ENCODE measurements at places on chromosomes 13 and 19.

DNA sequence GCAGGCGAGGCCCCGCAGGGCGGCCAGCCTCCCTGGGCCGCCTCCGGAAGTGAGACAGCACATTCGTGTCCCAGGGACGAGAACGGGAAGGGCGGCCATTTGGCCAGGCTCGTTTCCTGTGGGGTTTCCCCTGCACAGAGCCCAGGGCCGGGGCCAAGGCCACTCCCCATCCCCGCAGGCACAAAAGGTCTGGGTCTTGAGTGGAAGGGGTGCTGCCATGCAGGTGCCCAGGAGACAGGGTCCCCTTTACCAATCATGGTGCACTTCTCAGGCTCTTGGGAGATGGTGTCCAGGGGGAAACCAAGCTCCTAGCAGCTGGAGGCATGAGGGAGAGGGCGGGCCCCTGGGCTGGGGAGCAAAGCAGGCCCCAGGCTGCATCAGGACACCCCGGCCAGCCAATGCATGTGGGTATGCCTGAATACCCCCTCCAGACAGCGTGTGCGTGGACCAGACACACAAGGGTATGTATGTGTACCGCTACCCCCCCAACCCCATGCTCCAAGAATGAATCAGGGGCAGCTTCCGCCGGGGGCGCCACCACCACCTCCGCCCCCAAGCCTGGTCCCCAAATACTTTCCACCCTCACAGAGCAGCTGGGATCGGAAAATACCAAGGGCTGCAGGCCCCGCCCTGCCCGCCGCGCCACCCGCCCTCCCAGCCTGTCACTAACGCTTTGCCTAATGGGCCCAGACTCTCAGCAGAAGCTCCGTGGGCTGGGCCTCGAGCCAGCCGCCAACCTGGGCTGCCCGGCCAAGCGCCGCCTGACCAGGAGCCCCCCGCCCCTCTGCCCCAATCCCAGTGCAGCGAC is 37.6 kb upstream of the NANOS3 start:
- peak; percentile 90 for DNase-seq

- peak; percentile 58 for DNase-seq
These were observed 227.1 kb downstream of the GGACT start for GRCh38 chr13:100361504-100361903.

DNA sequence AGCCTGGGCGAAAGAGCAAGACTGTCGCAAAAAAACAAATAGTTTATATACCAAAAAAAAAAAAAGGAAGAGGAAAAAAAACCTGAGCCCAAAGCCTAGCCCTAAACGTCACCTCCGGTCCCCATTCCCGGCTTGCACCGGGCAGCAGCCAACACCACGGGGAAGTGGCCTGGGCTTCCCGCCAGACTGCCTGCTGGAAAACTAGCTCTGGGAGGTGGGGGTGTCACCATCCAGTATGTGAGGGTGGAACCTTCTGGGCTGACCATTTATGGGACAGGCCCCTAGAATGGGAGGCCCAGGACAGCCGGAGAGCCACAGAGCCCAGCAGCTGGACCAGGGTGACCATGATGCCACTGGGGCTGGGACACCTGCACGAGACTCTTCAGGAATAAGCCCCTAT is 37.3 kb downstream of the IL12RB1 start:
- peak; percentile 14 for DNase-seq

DNA sequence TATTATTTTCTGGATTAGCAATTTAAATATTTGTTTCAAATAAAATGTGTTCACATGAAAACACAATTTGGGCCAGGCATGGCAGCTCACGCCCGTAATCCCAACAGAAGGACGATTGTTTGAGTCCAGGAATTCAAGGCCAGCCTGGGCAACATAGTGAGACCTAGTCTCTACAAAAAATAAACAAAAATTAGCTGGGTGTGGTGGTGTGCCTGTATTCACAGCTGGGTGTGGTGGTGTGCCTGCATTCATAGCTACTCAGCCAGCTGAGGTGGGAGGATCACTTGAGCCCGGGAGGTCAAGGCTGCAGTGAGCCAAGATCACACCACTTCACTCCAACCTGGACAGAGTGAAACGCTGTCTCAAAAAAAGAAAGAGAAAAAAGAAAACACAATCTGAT is 46.4 kb downstream of the KPNA3 start:
- no peak for DNase-seq

DNA sequence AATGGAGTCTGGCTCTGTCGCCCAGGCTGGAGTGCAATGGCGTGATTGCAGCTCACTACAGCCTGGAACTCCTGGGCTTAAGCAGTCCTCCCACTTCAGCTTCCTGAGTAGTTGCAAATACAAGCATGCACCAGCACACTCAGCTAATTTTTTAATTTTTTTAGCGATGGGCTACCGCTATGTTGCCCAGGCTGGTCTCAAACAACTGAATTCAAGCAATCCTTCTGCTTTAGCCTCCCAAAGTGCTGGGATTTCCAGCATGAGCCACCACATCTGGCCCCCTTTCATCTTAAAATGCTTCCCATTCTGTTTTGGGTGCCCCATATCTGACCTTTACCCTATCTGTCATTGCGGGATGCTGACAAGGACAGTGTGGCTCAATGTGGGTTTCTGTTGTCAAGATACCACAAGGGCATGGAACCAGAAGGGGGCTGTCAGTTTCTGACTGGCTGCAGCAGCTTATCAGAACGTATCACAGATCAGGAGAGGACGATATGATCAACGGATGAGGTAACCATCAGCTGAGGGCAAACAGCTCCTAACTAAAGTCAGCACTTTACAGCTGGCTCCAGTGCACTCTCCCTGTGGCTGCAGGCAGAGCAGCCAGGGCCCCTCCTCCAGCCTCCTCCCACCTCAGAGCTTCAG is 32.4 kb downstream of the GPR42 start:
- DNase-seq = no peak

GRCh38 chr13:112709825-112710783 is 20.3 kb downstream of the ATP11A start:
- DNase-seq = no peak

DNA sequence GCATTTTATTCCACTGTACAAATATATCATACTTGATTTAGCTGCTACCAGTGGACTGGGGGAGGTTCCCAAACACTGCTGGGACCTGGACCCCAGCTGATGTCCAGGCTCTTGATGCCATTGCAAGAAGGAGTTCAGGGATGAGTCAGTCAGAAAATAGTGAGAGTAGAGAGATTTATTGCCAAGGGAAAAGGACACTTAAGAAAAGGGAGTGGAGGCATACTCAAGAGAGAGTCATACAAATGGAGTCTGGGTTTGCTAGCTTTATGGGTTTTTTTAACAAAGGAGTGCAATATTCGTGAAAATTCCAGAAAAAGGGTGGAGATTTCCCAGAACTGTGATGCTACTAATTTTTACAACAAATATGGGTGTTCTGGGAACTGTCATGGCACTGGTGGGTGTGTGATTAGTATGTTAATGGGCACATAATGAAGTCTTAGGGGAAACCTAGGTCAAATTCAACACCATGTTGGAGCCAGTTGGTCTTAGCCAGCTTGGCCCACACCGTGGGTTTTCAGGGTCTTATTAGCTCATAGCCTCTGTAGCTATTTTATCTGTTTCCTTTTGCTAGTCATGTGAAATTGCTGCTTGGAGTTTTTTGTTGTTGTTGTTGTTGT is 36.2 kb downstream of the GPC6 start:
- DNase-seq = peak; percentile 85

- DNase-seq = peak; percentile 86
These were observed 161.4 kb downstream of the EFNB2 start for GRCh38 chr13:106373989-106374572.

DNA sequence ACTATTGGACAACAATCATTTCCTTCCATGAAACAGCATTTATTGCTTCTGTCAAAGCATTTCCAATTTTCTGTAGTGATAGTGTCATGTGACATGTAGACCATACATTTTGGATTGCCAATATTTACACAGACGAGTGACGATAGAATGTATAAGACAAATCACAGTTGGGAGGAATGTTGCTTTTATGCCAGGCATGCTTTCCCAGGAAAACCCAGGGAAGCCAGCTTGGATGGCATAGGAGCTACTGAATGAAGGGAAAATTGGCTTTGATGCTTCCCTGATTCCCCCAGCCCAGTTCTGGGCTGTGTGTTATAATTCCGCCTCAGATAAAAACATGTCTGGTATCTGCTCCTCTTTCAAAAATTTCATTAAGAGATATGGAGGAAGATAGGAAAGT is 22.5 kb downstream of the SCEL start:
- no peak for DNase-seq

DNA sequence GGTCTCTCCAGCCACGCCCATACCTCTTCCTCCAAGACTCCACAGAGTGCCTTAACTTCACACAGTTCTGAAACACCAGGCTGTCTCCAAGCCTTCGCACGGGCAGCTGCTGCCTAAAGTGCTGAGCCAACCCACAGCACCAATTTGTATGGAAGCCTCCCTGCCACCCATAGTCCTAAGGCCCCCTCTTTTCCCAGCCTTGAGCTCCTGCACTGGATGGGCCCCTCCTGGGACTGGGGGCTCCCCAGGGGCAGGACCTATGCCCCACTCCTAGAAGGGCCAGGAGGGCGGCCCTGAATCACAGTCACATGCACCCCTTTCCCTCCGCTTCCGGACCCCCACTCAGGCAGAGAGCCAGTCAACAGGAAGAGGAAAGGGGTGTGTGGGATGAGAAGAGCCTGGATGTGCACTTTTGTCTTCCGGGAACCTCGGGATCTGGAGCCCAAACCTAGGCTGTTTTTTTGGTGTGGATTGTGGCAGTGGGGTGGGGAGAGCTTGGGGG is 5.1 kb upstream of the FCER2 start:
- DNase-seq = no peak

DNA sequence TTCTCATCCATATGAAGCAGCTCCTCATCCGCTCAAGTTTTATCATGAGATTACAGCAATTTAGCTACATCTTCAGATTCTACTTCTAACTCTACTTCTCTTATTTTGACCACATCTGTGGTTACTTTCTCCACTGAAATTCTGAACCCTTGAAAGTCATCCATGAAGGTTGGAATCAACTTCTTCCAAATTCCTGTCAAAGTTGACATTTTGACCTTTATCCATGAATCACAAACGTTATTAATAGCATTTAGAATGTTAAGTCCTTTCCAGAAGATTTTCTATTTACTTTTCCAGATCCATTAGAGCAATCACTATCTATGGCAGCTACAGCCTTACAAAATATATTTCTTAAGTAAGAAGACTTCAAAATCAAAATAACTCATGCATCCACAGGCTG is 421.7 kb upstream of the GPC6 start:
- DNase-seq = peak; percentile 70

All from fibroblast of skin of right biceps (primary cell).